Epithelial cell of esophagus (primary cell): ENCODE measurements at places on chromosomes 1 and 21.

- DNase-seq, result no peak
Measured at GRCh38 chr1:98371764-98372163, 289.8 kb upstream of the SNX7 start.

DNA sequence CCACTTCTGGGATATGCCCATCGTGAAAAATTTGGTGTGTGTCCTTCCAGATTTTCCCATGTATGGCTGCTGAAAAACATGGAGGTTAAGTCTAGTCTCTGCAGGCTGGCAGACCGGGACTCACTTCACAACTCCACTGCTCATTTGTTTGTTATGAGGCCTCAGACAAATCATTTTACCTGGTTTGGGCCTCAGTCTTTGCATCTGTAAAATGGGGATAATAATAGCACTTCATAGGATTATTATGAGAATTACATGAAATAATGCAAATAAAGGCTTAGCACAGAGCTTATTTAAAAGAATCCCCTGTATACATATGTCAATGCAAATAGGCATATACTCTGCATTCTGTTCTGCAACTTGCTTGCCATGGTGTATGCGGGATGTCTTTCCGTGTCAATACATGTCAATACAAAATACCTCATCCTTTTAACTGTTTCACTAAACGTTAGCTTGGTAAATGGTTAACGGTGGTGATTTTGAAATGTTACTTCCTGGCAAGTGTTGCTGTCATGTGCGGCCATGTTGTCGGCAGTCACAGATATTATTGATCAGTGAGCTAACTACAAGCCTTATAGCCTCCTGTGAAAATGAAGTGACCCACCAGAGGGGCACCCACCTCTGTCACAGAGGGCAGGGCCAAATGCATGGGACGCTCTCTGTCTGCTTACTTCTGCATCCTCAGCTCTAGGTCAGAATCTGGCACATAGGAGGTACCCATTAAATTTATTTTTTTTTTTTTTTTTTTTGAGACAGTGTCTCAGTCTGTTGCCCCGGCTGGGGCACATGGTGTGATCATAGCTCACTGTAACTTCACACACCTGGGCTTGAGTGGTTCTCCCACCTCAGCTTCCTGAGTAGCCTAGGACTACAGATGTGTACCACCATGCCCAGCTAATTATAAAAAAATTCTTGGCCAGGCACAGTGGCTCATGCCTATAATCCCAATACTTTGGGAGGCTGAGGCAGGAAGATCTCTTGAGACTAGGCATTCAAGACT, 4.3 kb downstream of the LCK start:
- DNase-seq, result no peak

DNA sequence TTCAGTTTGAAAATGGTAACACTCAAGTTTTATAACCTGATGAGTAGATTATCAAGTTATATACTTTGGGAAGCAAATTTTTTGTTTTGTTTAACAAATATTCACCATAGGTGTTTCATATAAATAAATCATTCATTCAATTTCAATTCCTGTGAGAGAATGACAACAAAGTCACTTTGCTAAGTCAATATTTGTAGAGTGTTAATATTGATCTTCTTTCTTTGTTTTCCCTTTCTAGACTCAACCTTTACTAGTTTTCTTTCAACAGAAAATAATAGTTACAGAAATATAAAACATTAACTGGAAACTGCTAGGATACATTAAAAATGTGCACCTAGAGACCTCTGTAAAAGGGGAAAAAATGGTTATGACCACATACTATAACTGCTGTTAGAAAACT, 11.1 kb downstream of the EFCAB7 start:
- no peak for DNase-seq

GRCh38 chr1:232274236-232274855, 355.6 kb downstream of the SIPA1L2 start:
- DNase-seq, result no peak

DNA sequence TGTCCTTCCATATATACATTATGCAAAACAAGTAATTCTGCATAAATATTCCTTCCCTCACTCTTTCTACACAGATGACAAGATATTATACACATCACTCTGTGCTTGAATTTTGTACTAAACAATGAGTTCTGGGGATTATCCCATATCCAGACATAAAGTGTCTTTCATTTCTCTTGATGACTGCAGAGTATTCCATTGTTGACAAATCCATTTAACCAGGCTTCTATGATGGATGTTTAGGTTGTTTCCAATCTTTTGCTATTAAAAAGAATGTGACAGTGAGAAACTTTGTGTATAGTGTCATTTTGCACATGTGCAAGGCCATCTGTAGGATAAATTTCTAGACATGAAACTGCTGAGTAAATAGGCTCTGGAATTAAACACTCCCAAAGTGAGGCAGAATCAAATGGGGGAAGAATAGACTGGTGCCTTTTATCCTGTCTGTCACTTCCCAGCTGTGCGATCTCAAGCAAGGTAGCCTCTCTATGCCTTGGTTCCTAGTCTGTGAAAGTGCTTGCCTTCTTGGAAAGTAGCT, 29.9 kb upstream of the ATP2B4 start:
- DNase-seq, result no peak

GRCh38 chr1:35854989-35855700, 27.9 kb upstream of the AGO1 start:
- DNase-seq, result no peak

DNA sequence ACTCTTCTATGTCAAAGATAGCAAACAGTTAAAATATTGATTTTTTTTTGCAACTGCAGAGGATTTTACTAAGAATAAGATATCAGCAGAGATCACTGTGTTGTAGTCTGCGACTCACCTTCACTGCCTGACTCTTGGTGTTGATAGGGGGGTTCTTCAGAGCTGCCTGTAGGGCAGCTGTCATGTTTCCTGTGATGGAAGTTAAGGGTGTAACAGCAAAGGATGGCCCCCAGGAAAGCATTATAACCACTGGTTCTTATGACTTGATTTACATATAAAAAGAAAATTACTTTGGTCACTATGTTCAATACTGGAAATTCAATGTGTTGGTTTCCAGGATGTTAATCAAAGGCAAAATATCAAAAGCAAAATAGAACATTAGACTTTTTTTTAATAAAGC, 2.6 kb downstream of the ARPC5 start:
- no peak for DNase-seq

DNA sequence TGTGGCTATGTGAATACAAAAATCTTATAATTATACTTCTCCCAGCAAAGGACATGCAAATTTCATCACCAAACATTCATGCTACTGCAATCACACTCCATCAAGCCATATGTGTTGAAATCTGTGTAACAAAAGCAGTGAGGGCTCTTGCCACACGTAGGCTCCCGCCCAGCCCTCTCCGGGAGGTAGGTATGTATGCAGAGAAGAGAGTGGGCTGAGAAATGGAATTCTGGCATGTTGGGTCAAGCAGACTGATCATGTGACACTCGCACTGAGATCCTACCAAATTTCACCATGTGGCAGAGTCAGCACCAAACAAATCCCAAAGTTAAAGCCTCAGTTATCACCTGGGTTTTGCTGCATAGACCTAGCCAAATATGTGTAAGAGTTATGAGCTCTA, 49.7 kb downstream of the APP start:
- peak; percentile 98 for DNase-seq

- no peak for DNase-seq
Measured at GRCh38 chr1:22772014-22772413, 61.4 kb downstream of the EPHB2 start.

- DNase-seq, result peak; percentile 71
Measured at GRCh38 chr1:69611316-69611715, 43.6 kb downstream of the LRRC7 start.

GRCh38 chr21:16407403-16408240, 677.8 kb downstream of the USP25 start:
- no peak for DNase-seq

DNA sequence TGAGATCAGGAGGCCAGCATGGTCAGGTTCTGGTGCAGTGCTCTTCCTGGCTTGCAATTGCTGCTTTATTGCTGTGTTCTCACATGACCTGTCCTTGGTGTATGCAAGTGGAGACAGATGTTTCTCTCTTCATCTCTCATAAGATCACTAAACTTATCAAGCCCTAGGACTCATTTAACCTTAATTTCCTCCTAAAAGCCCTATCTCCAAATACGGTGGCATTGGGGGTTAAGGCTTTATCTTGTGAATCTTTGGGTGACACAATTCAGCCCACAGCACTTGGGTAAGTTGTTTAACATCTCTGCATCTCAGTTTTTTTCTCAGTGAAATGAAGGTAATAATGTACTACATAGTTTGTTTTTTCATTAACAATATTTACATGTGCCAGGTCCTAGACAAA, 152.4 kb downstream of the RWDD3 start:
- no peak for DNase-seq

- peak; percentile 67 for DNase-seq
Measured at GRCh38 chr1:37682334-37682987, 9.9 kb upstream of the CDCA8 start.
